ENCODE measurements at places on chromosomes 3 and 15.

DNA sequence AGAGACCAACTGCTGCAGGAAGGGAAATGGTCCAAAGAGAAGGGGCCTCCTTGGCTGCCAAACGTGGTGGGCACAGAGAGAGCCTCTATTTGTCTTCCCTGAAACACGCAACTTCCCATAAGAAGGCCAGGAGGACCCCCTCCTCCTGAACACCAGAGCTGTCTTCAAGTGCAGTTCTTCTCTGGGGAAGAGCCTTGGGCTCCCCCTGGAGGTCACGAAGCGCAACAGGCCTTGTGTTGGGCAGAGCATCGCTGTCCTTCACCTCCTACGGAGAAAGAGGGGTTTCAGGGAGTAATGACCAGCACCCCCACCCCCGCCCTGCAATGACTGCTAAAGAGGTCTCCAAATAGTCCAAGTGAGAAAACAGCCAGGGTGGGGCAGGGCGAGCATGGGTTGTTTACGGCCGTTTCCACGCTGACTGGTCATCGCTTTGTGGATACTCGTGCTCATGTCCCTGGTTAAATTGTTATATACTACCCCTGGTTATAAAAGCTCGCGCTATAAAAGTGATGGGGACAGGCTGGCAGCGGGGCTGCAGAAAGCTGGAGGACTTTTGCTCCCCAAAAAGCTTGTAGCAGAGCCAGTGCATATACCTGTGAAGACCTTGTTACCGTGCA lies 397.5 kb upstream of the ATP10A start:
- peak; percentile 7 for DNase-seq

DNA sequence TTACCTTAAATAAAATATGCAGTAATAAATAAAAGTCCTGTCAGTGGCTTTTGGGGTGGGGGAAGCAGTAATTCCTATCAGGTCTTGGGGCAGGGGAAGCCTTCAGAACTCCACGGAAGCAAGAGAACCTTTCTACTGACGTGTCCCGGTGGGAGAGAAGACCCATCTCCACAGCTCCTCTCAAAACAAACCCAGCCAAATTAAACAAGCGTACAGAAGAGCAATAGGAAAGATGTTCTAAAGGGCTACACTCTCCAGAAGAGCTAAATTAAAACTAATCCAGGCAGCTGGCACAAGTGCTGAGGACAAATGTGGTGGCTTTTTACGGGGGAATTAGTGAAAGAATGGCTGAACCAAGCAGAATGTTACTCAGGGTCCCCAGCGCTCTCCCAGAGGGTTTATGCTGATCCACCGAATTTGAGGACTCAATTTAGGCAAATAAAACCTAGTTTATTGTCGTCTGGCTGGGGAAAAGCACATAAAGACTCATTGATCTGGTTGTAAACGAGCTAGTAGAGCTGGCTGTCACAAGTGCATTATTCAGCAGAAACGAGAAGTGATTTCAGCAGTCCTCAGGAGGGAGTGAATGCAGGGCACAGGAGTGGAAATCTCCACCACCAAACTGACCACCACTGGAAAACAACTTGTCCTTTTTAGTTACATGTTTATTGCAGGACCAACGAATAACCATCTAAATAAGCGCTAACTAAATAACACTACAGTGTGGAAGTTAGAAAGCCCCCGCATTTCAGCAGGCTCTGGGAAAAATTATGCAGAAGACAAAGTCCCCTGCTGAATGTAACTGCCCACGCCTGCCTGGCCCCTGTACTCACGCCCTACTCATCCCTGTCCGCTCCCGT lies 13.5 kb downstream of the BFSP2 start:
- DNase-seq, result no peak

DNA sequence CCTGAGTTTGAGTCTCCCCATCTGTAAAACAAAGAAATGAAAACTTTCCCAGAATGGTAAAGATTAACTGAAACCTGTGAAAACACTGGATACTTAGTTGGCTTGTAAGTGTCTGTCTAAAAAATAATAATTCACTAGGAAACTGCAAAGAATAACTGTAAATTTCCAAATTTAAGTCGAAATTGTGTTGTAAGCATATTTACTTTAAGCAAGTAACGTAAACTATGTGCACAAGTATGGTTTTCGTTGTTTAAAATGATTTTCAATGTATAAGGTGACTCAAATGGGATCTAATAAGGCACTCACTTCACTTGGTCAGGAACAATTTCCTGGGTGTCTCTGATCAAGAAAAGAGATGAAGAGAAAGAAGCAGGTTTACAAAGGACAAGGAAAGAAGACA lies 8.5 kb upstream of the TARS3 start:
- no peak for DNase-seq

GRCh38 chr3:62607287-62608029 lies 234.1 kb upstream of the FEZF2 start:
- no peak for DNase-seq

GRCh38 chr15:63881431-63881830 lies 47.7 kb upstream of the HERC1 start:
- DNase-seq, result no peak
